GM19239 (cell line): ENCODE measurements at places on chromosomes 7 and 10.

GRCh38 chr7:105269397-105269796 lies 119.3 kb downstream of the SRPK2 start:
- DNase-seq, result no peak

DNA sequence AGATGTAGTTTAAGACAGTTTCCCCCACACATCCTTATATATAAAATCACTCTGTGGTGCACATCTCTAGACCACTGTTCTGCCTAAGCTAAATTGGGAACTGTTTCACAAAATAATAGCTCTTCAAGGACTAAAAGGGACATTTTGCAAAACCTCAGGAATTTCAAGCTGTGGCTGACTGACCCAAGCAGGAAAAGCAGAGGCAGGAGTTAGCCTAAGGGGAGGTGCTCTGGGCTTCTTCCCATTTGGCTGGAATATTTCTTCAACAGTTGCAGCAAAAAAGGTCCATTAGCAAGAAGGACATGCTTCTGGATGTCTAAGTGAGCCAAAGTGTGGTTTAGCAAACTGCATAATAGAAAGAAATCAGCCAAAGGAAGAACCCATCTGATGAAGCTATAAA lies 551.2 kb upstream of the ANKRD30A start:
- no peak for DNase-seq

DNA sequence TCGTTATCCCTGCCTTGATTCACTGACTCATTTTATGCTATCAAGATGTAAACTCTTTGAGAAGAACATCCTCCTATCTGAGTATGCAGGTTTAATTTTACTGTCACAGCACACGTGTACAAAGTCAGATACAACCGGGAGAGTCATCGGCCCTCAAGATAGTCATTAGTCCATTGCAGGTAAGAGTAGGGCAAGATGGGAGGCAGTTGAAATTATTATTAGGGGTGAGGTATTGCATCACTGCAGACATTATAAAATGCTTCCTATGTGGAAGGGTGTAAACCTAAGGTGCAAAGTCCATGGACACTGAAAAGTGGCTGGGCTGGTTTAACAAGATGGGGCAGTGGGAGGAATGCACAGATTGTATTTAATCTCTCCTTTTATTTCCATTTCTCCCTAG lies 113.7 kb downstream of the ARL4A start:
- no peak for DNase-seq

DNA sequence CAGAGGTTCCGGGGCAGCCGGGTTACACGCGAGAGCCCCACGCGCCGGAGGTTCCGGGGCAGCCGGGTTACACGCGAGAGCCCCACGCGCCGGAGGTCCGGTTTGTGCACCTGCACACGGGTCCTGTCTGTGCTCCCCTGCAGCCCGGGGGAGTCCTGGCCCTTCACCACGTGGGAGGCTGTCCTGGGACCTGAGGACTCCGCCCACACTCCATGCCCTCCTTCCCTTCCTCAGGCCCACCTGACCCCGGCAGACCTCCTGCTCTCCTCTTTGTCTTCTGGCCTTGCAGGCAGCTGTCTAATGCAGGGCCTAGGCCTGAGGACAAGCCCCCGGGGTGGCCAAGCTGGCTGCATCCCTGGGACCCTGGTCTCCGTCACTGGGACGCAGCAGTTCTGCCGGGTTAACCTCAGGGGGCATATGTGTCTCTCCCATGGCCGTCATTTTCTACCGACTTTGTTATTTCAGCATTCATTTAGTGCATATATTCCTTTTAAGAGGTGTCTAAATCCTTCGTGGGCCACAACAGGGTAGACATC lies 374.6 kb downstream of the DNAJB6 start:
- DNase-seq, result no peak

DNA sequence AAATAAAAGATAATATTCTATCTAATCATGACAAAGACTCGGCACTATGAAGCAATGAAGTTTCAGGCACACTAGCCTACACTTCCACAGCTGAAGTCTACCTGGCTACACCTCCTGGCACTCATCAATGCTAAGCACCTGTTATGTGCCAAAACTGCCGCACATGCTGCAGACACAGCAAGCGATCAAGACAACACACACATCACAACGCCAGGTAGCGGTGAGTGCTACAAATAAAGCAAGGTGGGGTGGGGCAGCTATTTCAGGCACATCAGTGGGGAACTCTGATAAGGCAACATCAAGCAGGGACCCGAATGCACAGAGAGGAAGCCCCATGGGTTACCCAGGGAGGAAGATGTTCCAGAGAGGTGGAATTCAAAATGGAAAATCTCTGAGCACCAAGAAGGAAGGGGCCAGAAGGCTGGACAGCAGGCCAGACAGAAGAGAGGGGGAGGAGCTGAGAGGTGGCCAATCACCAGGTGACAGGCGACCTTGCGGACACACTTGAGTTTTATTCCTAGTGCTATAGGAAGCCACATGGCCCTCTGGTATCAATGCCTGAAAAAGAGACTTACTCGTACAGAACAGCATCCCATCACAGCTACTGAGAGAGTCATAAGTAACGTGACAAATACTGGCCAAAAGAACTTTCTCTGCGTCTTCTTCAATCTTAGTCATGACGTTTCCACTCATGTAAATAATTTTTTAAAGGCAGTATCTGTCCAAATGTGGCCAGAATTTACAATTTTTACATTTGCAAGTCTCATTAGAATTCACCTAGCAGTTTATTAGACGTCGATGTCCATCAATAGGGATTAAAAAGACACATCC lies 8.0 kb downstream of the PSAP start:
- DNase-seq, result no peak

- DNase-seq, result no peak
Observed at GRCh38 chr7:68269405-68269804, 1272.8 kb downstream of the TYW1 start.

- no peak for DNase-seq
Observed at GRCh38 chr10:123997486-123998196, 95.8 kb downstream of the CHST15 start.

DNA sequence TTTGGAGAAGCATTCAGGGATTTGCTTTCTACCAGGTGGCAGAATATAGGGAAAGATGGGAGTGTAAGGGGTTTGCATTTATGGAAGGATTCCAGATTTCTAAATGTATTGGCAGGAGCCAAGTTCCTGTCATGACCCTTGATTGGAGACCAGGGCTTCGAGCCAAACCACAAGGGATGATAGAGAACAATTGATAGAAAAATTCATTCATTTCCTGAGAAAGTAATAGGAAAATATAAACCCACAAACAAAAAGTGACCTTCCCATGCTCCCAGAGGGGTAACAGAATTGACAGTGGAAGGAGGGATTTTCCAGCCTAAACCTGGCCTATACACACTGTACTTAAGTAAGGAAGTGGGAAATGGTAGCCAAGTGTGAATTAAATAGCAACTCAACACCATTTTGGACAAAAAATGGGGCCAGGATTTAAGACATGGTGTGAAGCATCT lies 22.4 kb upstream of the IFIT2 start:
- no peak for DNase-seq

- no peak for DNase-seq
Observed at GRCh38 chr10:71082960-71083715, 129.2 kb upstream of the UNC5B start.

DNA sequence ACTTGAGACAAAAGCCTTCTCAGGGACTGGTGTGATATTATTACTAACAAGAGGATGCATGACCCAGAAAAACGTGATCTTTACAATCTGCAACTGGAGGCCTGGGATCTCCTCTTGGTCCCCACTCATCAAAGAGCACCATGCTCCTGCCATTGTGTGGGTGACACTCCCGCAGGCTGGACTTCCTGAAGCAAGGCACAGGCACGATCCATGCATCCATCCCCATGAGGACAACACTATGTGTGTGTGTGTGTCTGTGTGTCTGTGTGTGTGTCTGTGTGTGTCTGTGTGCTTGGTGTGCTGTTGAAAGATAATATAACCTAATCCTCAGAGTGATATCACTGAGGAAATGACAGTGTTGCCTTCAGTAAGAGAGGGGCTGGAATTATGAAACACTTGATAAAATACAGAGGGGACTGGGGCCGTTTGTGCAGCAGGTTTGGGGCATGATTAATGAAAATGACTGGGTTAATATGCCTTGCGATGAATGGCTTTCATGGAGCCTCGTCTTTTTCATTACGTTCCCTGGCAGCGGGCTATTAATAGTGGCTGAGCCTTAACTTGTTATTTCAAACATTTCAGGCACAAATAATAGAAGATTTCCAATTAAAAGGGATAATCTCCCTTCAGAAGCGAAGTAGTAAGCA lies 180.8 kb upstream of the TCERG1L start:
- no peak for DNase-seq
